Sigmoid colon (tissue), 7 donors: ENCODE measurements at places on chromosomes 1 and 21. TPM values are rescaled to one million over a fixed set of nuclear protein-coding genes. Genes with fewer than 3 reads are reported as not detected.
A peak's percentile ranks its signal among the peaks of the same experiment; 100 is the strongest.

KRTAP26-1 gene
- total RNA-seq = not detected

HEYL gene
- 4.3 TPM for total RNA-seq

DRAXIN gene
- total RNA-seq = 0.36 TPM

DNA sequence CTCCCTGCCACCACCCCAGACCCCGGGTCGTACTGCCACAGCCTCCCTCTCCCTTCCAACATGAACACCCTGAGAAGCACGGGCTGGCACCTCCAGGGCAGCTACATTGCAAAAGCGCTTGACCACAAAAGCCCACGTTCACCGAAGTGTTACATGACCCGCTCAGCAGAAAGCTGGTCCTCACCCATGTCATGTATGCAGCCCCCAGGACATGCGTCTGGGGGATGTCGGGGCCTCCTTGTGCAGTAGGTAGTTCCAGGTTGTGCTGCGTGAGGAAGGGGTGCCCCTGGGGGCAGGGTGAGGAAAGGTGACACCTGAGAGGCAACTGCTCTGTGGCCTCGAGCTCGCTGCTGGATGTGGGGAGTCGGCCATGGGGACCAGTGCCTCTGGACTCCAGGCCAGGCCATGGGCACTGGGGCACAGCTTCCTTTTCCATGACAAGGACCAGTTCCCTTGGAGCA lies 102.0 kb upstream of the C1orf174 start:
- no peak overlapping the region for H3K27ac ChIP-seq
- H3K4me3 ChIP-seq = no peak overlapping the region
- H3K4me1 ChIP-seq = no peaks in the 10 kb centered on the region
- H3K27me3 ChIP-seq = peaks cover 11% of the 10 kb centered on the region

SELP gene
- 9.4 TPM for total RNA-seq

DNA sequence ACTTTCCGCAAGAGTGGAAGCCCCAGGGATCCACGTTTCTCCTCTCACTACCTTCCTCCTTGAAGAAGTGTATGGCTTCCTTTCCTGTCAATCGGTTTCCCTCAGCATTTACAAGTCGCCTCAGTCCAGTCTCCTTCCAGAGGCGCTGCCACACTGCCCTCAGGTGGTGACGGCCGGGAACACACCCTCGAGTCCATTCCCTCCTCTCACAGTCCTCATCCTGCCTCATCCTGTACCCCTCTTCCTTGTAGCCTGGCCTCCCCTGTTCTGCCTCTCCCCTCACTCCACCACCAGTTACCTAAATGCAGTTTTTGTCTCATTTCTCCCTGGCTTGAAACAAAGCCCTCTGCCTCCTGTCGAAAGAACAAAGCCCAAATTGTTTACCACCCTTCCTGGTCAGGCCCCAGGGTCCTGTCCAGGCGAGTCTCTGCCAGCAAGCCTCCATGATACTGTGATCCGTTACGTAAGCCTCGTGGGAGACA lies 23.2 kb upstream of the LSM10 start:
- peak; percentile 92 for DNase-seq
- H3K4me1 ChIP-seq = peaks cover 5% of the 10 kb centered on the region
- H3K36me3 ChIP-seq = peaks cover 11% of the 10 kb centered on the region
- H3K27me3 ChIP-seq = no peaks in the 10 kb centered on the region
- H3K27ac ChIP-seq = no peak overlapping the region
- H3K4me3 ChIP-seq = no peak overlapping the region

DNA sequence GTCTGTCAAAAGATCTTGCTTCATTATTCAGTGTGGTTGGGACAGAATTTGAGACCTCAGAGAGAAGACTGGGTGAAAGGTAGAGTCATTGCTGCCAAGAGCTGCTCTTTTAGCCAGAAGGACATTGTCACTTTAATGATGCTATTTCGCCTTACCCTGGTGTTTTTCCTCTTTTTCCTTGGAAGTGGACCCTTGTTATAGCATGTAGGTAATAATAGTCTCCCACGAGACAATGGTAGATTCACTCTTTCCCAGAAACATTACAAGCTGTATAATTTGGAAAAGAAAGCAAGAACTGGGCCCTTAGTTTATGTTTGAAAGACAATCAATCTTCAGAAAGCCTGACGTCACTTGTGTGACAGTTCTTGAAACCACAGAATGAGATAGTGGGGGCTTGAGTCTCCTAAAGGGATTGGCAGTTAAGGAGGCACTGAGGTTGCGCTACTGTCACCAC lies 3.8 kb downstream of the SERTAD4 start:
- no peaks in the 10 kb centered on the region for H3K27me3 ChIP-seq
- no peaks in the 10 kb centered on the region for H3K36me3 ChIP-seq
- peak overlapping the region; percentile 85 for H3K27ac ChIP-seq
- DNase-seq = no peak
- H3K4me1 ChIP-seq = no peaks in the 10 kb centered on the region

DNA sequence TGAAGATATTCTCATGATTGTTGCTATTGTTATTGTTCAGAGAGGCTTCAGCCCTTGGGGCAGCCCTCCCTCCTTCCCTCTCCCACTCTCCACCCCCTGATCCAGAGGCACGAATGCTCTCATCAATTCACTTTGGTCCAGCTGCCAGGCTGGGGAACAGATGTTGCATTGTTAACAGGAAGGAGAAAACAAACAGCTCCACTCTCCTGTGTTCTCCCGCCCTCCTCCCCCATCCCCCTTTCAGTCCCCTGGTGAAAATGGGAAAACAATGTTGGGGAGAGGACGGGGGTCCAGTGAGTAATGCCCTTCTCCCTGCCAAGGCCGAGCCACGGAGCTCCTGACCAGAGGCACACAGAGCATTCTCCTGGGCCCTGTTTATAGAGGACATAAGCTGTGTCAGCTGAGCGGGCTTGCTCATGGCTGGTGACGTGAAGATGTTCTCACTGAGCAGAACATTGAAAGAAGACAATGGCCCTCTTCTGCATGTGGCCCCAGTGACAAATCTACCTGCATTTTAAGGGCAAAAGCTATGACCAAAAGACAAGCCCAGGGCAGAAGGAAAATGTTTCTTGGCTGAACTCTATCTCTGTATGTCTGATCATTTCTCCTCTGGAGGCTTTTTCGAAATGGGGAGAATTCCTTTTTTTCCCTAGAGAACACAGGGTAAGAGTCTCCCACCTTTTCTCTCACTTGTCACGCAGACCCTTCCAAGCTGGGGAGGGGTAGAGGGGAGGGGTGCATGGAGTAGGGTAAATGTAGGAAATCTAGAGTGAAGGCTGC lies 111.7 kb downstream of the GLUL start:
- H3K27me3 ChIP-seq = no peaks in the 10 kb centered on the region
- H3K4me1 ChIP-seq = peaks cover 15% of the 10 kb centered on the region
- H3K27ac ChIP-seq = no peak overlapping the region

DNA sequence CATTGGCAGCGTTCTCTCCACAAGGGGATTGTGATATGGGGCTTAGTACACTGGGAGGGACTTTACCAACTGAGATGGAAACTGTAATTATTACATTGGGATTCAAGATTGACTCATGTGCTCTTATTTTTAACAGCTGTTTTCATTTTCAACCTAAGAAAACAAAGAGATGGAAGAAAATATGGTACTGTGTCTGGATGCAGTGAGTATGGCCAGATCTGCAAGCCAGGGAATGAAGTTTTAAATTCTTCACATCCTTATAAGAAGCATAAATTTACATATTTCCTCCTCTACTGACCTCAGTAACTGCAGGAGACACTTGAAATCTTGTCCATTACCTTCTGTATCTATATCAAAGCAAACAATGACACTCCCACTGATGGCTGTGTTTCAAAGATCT lies 81.5 kb upstream of the EDEM3 start:
- H3K27me3 ChIP-seq = no peaks in the 10 kb centered on the region
- no peak overlapping the region for H3K4me3 ChIP-seq
- peak overlapping the region; percentile 76 for H3K27ac ChIP-seq

- H3K27me3 ChIP-seq = no peaks in the 10 kb centered on the region
- H3K27ac ChIP-seq = peak within 1 kb of the TSS; percentile 96
- peak within 1 kb of the TSS; percentile 98 for H3K4me3 ChIP-seq
- DNase-seq = peak; percentile 94
Observed at GRCh38 chr1:161117759-161118581, at the start of the genes NIT1 and PFDN2. Gene NIT1, plus strand, starts transcription at chr1:161118105. Its CDS starts 72 bp downstream, at chr1:161118177. Gene PFDN2, minus strand, starts transcription at chr1:161118037. Its CDS starts 11 bp downstream, at chr1:161118026.

GRCh38 chr1:168751195-168751650 lies 22.2 kb upstream of the DPT start:
- H3K27ac ChIP-seq = peak overlapping the region; percentile 9
- H3K36me3 ChIP-seq = no peaks in the 10 kb centered on the region
- DNase-seq = no peak
- H3K4me1 ChIP-seq = peaks cover 19% of the 10 kb centered on the region
- H3K4me3 ChIP-seq = no peak overlapping the region

- no peak overlapping the region for H3K27ac ChIP-seq
- no peaks in the 10 kb centered on the region for H3K4me1 ChIP-seq
- DNase-seq = no peak
- H3K36me3 ChIP-seq = no peaks in the 10 kb centered on the region
- no peak overlapping the region for H3K4me3 ChIP-seq
Observed at GRCh38 chr1:170030212-170030611, 44.3 kb downstream of the KIFAP3 start.

DNA sequence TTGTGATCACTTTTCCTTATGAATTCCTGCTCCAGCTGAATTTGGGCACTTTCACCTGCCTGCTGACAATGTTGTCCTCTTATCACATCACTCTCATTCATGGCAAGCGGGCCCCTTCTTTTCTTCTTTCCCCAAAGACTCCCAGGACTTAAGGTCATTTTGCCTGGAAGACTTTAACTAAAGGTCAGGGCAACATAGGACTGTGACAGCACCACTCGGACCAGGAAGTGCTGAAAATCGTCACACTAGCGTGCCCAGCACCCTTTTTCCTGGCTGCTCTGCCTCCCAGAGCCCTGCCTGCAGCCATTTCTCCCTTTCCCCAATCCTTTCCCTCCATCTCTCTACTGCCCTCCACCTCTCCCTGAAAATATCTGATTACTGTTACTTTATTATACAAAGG lies 35.4 kb downstream of the CD34 start:
- no peaks in the 10 kb centered on the region for H3K27me3 ChIP-seq
- H3K36me3 ChIP-seq = no peaks in the 10 kb centered on the region
- no peak for DNase-seq
- no peak overlapping the region for H3K27ac ChIP-seq
- no peak overlapping the region for H3K4me3 ChIP-seq
- peaks cover 5% of the 10 kb centered on the region for H3K4me1 ChIP-seq

DNA sequence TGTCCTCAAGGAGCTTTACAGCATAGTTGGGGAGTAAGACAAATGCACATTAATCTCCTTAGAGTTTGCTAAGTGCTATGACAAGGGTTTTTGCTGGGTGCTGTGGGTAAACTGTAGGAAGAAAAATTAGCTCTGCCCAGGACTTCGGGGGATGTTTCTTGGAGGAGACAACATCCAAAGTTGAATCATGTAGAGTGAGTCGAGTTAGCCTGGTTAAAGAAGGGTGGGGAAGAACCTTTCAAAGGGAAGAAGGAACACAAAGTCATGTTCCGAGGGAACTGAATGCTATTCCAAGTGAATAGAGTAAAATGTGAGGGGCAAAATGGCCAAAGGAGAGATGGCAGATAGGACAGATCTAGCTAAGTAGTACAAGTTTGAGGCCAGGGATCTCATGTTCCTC lies 17.1 kb downstream of the SPRTN start:
- no peaks in the 10 kb centered on the region for H3K27me3 ChIP-seq
- no peak overlapping the region for H3K4me3 ChIP-seq
- H3K27ac ChIP-seq = no peak overlapping the region
- H3K36me3 ChIP-seq = no peaks in the 10 kb centered on the region

GRCh38 chr1:203629507-203630082 lies 3.0 kb downstream of the ATP2B4 start:
- no peaks in the 10 kb centered on the region for H3K27me3 ChIP-seq
- H3K27ac ChIP-seq = peak overlapping the region; percentile 88
- H3K4me3 ChIP-seq = peak overlapping the region; percentile 88
- peak; percentile 91 for DNase-seq

GRCh38 chr21:15066123-15066575 lies 1.3 kb upstream of the NRIP1 start:
- no peaks in the 10 kb centered on the region for H3K27me3 ChIP-seq
- H3K4me3 ChIP-seq = peak overlapping the region; percentile 96
- no peaks in the 10 kb centered on the region for H3K36me3 ChIP-seq
- peak overlapping the region; percentile 96 for H3K27ac ChIP-seq

DNA sequence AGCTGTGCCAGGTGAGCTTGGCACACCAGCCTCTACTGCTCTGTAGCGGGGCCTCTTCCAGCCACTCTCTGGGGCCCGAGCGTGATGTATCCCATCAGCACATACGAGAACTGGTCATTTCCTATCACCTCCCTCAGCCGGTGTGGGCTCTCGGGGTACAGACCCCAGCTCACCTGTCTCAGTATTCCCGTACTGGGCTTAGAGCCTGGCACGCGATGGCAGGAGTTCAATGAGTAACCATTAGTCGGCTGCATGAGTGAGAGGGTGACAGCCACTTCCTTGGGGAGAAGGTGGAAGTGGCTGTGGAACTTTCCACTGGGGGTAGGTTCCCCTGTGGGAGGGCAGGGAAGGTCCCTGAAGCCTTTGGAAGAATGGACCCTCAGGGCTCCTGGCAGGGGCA lies 46.1 kb downstream of the ECE1 start:
- no peaks in the 10 kb centered on the region for H3K27me3 ChIP-seq
- H3K36me3 ChIP-seq = peaks cover 71% of the 10 kb centered on the region
- no peak for DNase-seq
- H3K4me1 ChIP-seq = no peaks in the 10 kb centered on the region

- H3K36me3 ChIP-seq = peaks cover 84% of the 10 kb centered on the region
- no peaks in the 10 kb centered on the region for H3K4me1 ChIP-seq
- no peaks in the 10 kb centered on the region for H3K27me3 ChIP-seq
Observed at GRCh38 chr1:19151537-19151936, 58.5 kb downstream of the UBR4 start.

- no peak overlapping the region for H3K27ac ChIP-seq
- H3K4me1 ChIP-seq = no peaks in the 10 kb centered on the region
- DNase-seq = no peak
- H3K27me3 ChIP-seq = peaks cover 7% of the 10 kb centered on the region
- H3K36me3 ChIP-seq = no peaks in the 10 kb centered on the region
Observed at GRCh38 chr1:13462682-13463081, 51.1 kb downstream of the LRRC38 start.

- H3K27me3 ChIP-seq = peaks cover 5% of the 10 kb centered on the region
- H3K27ac ChIP-seq = no peak overlapping the region
- peaks cover 7% of the 10 kb centered on the region for H3K4me1 ChIP-seq
- no peak overlapping the region for H3K4me3 ChIP-seq
- no peaks in the 10 kb centered on the region for H3K36me3 ChIP-seq
Observed at GRCh38 chr1:10839188-10839770, 42.8 kb upstream of the CASZ1 start.

C2CD4D gene
- not detected for total RNA-seq

SHE gene
- total RNA-seq = 10.2 TPM

DNA sequence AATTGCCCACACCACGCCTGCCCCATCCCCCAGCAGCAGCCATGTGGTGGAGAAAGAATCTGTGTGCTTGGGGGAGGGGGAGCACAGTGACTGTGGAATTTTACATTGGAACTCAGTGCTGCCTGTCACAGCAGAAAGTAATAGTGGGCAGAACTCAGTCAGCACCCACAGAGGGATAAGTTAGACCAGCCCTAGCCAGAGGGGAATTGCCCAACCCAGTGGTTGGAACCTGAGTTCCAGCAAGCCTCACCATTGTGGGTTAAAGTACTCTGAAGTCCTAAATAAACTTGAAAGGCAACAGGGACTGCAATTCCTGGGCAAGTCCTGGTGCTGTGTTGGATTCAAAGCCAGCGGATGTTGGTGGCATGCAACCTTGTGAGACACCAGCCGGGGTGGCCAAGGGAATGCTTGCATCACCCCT lies 88.8 kb downstream of the MRPL39 start:
- H3K4me3 ChIP-seq = no peak overlapping the region
- no peaks in the 10 kb centered on the region for H3K4me1 ChIP-seq
- DNase-seq = no peak

SLC45A1 gene
- 4.8 TPM for total RNA-seq
